ENCODE measurements at places on chromosomes 7 and 10.

DNA sequence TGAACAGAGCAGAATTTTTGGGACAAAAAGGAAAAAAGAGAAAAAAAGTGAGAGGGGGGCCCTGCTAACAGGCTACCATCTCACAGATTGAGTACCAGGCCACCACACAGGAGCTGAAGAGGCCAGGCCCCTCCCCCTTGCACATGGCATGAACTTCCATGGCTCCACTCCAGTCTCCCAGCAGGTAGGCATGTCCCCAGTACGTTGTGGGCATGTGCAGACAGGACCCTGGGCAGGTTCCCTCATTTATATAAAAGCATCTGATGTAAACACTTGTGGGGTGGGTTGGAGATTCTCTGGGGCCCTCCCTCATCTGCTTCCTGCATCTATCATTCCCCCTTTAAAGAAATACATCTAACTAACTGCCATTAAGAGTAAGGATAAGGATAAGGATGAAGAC lies 45.0 kb upstream of the AKR1C1 start:
- no peak for DNase-seq

- DNase-seq, result no peak
Observed at GRCh38 chr7:69625238-69625637, 27.0 kb downstream of the AUTS2 start.

DNA sequence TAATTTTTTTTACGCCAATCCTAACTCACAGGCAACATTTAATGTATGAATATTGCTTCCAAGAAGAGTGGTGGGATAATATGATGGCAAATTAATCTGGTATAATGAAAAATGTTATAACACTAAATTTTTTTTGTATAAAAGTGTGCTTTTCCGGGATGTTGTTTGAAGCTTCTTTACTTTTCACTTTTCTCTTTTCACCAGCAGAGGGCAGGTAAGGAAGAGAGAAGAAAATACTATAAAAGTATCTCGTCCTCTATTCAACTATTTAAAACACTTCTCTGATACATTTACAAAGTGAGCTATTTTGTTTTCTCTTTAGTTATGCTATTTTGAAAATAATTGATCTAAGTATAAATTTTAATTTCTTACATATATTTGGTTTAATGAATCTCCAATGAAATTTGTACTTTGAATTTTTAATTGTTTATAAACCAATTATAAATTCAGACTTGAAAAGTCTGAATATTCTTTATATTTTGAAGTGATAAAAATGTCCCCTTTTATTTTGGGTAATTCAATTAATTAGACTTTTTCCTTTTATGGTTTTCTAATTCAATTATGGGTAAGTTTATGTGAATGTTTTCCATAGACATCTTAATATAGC lies 20.7 kb upstream of the CFTR start:
- DNase-seq, result no peak

DNA sequence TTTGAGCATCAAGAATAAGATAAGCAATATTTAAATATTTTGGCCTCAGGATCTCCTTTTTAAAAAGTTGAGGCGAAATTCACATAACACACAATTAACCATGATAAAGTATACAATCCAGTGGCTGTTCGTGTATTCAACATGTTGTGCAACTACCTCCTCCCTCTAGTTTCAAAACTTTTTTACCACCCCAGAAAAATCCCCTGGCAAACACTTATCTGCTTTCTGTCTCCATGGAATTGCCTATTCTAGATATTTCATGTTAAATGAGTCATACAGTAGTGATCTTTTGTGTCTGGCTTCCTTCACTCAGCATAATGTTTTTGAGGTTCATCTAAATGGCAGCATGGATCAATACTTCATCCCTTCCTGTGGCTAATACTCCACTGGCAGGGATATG lies 31.8 kb upstream of the IL15RA start:
- no peak for DNase-seq

DNA sequence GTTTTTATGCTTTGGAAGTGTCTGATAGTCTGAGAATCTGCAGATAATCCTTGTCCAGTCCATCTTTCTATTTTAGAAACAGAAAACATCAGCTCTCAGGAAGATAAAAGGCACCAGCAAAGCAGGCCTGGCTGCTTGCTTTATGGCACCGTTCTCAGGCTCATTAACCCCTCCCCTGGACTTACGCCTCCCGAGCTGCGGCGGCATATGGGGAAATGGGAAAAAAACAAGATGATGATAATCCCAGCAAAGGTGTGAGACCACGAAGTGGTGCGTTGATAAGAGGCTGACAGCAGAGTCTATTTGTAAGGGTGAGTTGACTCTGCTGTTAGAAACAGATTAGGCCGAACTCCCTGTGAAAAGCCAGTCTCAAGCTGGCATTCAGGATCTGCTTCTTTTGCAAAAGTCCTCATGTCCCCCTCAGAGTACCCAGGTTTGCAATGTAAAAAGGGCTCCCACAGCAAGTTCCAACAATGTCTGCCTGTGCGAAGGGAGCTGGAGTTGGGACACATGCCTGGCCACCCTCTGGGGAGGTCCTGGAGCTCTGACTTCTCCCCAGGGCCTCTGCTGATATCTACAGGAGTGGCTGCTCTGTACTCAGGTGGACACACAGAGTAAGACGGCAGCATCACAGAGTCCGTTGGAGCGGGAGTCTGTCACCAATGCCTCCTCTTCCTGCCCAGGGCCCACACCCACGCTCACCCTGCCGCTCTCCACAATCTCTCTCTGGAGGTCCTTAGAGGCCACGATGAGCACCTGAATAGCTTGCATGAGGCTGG lies 54.3 kb downstream of the SPDYE5 start:
- DNase-seq, result no peak

DNA sequence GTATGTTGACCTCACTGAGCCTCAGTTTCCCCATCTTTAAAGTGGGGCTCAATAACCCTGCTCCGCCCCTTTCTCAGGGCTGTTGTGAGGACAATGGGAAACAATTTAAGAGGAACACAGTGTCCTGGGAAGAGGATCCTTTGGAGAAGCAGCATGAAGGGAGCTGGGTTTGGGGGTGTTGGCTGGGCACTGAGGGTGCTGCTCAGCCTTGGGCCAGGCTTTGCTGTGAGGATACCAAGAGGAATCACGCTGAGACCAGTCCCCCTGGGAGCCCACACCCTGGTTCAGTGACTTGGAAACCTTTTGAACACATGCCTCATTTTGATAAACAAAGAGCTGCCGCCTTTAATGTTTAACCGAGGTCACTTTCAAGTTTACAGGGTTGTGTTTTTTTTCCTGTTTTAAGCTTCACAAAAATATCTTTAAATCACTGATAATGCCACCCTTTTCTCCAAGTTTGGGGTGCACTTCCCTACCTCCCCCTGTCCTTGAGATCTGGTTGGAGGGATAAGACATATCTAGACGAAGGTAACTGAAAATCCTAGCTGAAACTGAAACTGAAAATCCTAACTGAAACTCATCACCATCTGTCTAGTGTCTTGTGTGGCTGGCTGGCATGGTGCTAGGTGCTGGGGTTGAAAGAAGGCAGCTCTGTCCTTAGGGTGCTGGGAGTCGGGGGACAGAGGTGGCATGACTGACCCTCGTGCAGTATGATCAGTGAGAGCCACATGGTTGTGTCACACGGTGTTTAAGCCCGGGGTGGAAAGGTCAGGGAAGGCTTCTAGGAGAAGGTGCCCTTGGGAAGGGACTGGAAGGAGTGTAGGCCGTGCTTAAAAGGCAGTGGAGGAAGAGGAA lies 27.7 kb downstream of the ZNF775 start:
- no peak for DNase-seq

- no peak for DNase-seq
Observed at GRCh38 chr7:39651265-39651664, 27.9 kb downstream of the RALA start.

- no peak for DNase-seq
Observed at GRCh38 chr10:11796474-11796873, 26.7 kb upstream of the PROSER2 start.

GRCh38 chr7:26135551-26135950 lies 16.4 kb upstream of the NFE2L3 start:
- no peak for DNase-seq

DNA sequence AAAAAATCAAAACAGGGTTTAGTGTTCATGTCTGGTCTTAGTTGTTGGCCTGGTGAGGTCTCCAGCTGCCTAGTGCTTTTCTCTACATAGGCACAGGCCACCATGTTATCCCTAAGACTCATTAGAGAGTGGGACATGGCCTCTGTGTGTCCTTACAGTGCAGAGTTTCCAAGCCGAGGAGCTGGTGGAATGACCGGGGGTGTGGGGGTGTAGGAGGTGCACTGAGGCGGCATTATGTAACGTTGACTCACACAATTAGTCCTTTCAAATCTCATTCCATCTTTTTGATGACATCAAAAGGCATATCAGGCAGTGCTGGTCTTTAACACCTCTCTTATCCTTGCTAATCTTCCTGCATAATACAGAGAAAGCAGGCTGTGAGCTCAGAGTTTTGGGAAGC lies 71.3 kb downstream of the MTPN start:
- no peak for DNase-seq

DNA sequence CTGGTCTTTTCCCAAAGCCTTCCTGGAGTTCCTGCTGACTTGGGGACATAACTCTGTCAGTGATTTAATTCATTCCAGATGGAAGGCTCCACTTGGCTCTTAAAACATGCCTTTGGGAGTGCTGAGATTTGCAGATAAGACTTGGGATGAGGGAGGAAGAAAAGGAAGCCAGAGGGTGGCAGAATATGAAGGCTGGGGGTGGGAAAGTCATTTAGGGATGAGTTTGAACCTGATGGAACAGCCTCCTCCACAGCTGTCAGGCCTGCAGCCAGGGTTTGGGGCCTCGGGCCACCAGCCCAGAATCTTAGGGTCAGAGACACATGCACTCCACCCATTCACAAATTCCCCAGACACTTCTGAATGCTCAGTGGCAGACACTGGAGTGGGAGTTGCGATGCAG lies 28.4 kb upstream of the EIF5AL1 start:
- DNase-seq, result no peak

DNA sequence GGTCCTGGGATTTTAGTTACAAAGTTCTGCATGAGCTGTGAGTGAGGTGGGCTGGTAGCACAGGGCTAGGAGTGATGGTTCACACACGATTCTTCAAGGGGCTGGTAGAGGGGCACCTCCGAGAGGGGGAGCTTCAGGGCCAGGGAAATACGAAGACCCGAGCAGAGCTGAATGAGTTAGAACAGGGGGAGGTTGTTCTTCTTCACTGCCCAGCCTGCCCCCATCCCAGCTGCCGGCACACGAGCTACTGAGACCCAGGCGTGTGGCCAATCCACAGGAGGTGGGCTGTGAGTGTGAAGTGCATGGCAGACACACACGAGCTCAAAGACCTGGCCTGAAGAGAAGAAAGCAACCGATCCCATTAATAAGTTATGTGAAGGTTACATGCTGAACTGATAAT lies 256.2 kb upstream of the ZNF32 start:
- no peak for DNase-seq

GRCh38 chr7:100589341-100589947 lies 3.3 kb downstream of the FBXO24 start:
- DNase-seq, result no peak

DNA sequence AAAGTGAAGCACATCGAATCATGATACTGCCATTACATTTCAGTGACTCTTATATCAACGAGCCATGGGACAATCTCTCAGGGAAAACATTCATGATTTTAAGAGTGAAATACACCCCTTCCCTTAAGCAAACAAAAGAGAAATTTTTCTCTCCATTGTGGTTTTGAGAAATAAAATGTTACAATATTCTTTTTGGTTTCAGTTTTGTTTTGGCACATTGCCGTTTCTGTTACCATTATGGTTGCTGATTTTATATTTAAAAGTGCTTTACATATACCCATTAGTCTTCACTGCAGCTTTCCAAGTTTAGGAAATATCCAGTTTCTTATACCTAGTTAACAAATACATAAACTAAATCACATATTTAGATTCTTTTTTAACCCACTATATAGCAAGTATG lies 126.8 kb upstream of the SEM1 start:
- DNase-seq, result no peak

GRCh38 chr10:18616337-18616736 lies 35.0 kb downstream of the NSUN6 start:
- DNase-seq, result no peak

GRCh38 chr10:18328941-18329340 lies 188.7 kb downstream of the CACNB2 start:
- no peak for DNase-seq

GRCh38 chr7:129390314-129390713 lies 43.9 kb upstream of the STRIP2 start:
- no peak for DNase-seq

DNA sequence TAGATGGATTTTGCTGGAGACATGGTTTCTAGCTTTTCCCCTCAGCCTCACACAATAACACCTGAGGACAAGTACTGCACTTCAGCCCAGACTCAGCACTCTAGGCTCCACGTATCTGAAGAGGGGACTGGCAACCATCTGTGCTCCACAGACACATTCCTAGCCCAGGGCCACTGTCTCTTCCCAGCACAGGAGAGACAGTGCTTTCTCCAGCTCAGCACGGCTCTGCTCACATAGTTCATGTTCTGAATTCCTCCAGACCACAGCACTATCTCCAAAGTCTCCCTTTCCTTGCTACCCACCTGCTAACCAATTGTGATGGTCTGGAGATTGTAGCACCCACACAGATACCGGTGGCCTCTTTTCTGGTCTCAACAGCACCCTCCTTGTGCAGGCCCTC lies 114.5 kb downstream of the HTR7 start:
- no peak for DNase-seq

- no peak for DNase-seq
Observed at GRCh38 chr10:110147961-110148360, 59.4 kb upstream of the MXI1 start.

DNA sequence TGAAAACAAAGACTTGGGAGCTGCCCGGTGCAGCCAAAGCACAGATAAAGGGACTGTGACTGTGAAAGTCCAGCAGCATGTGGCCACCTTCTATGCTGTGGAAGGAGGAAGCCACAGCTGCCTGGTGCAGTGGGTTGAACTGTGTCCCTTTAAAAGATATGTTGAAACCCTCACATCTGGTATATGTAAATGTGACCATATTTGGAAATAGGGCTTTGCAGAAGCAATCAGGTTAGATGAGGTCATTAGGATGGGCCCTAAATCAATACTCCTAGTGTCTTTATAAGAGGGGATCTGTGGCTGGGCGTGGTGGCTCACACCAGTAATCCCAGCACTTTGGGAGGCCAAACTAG lies 136.9 kb downstream of the GLI3 start:
- DNase-seq, result no peak

GRCh38 chr10:132363376-132363775 lies 31.4 kb downstream of the LRRC27 start:
- DNase-seq, result no peak
